ENCODE measurements at places on chromosomes 1 and 21.
A peak's percentile ranks its signal among the peaks of the same experiment; 100 is the strongest.

DNA sequence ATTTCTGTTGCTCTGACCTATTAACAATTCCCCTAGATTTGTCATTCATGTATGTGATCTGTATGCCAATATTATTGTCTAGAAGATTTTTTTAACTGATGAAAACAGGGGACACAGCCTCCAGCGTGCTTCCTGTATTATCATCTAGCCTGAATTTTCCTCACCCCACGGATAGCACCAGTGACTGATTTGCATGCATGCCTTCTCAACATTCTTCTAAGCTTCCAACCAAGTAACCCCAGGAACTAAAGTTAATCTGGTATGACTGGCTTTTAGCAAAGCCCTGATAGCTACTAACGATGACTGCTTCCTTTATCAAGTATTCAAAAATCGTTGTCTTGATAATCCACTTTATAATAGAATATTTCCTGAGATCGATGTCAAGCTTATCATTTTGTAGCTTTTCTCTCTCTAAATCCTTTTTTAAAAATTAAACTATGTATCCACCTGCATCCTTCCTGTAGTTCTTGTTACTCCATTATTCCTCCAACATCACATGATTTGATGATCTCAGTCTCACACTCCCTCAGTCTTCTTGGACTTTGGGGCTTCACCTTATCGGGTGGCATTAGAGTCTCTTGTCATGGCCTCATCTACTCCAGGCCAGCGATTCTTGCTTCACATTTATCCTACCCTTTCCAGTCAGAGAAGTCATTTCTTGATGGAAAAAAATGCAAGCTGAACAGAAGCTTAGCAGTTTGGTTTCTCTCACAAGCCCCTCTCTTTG, 19.0 kb downstream of the BCAR3 start:
- DNase-seq = no peak

- no peak for DNase-seq
These were observed 8.8 kb downstream of the PRXL2B start for GRCh38 chr1:2595261-2595811.

DNA sequence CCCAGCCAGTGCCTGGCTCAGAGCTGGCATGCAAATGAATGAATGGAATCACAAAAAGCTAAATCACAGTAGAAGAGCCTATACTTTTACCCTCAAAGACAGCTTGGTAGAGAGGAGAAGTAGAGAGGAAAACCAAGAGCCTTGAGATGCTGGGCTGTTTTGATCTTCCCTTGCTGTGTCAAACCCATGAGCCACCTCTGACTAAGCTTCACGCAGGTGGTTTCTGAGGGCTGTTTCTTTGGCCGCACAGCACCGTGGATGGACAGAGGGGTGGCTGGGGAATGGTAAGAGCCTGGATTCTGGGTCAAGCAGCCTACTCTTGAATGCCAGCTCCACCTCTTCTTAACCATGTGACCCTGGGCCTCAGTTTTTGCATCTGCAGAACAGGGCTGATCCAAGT, 18.6 kb downstream of the ABCG1 start:
- DNase-seq = no peak

- no peak for DNase-seq
These were observed 142.6 kb downstream of the ZNF644 start for GRCh38 chr1:90879281-90879680.

DNA sequence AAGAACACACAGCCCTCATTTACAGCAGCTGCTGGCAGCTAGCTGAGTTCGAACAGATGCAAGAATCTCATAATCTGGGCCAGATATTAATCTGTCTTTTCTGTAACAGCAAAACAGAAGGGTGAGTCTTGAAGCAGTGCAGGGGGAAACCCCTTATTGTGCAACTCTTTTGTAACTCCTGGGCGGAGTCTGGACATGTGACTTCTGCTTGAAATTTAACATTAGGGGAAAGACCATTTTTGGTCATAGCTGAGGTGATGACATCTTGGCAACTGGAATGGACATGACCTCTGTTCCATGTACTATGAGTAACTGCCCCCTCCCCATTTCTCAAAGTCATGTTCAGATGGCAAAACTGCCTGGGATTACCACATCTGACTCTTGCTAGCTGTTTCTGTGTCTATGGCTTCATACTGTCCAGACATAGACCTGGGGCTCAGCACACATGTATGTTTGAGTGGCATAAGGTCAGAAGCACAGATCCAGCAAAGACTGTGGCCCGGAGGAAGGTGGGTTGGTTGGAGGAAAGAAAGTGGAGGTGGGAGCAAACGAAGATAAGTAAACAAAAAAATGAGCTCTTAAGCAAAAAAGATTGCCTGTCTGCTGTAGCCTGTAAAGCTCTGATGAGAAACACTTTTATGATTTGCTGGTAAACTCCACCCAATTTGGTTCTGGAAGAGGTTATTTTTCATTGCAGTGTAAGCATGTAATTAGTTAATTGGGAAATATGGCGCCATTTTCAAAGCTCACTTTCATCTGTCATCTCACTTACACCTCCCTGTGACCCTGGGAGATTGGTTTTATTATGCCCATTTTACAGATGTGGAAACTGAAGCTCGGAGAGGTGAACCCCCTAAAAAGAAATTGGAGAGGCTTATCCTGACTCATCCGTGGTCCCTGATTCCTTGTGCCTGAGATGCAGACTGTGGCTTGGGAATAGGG, 26.1 kb downstream of the ETS2 start:
- peak; percentile 40 for DNase-seq

DNA sequence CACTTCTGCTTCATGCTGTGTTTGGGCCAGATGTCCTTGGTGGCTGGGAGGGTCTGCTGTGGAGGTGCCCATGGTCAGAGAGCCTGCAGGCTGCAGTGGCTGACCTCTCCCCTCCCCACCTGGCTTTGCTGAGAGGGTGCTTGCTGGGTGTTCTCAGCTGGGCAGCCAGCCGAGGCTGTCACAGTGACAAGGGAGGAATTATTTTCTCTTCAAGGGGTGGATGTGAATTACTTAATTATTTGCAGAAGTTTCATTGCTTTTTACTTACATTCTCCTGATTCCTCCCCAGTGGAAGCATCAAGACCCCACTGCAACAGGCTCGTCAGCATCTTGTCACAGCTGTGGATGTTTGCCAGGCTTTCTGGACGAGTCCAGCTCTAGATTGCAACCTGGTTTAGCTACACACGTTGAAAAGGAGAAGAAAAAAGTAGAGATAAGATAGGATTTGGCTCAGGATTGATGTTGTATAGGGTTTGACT, 70.3 kb downstream of the GALNT2 start:
- DNase-seq = no peak

- DNase-seq = no peak
These were observed 1.5 kb upstream of the C2CD4D start for GRCh38 chr1:151841141-151841540.

- DNase-seq = no peak
These were observed 30.6 kb downstream of the PRKAA2 start for GRCh38 chr1:56675763-56676162.

- DNase-seq = no peak
These were observed 5.3 kb downstream of the TNFRSF14 start for GRCh38 chr1:2561446-2561845.

- no peak for DNase-seq
These were observed 108.7 kb upstream of the TTC34 start for GRCh38 chr1:2910211-2910610.

DNA sequence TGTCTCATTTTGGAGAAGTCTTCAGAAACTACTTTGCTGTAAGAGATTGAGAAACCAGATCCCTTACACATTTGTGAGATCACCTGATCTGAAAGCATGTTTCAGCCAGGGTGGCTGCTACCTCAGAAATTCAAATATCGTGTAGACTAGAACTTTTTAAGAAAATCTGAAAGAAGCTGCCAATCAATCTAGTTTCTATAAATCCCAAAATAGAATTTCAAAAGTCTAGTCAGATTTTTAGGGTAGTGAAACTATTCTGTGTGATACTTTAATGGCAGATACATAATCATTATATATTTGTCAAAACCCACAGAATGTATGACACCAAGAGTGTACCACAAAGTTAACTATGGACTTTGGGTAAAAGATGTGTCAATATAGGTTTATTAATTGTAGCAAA, 79.9 kb upstream of the PLPPR5 start:
- no peak for DNase-seq

GRCh38 chr1:150543500-150544143, 5.6 kb upstream of the ADAMTSL4 start:
- no peak for DNase-seq

GRCh38 chr21:43812139-43812821, 22.9 kb downstream of the RRP1 start:
- no peak for DNase-seq

GRCh38 chr1:53895421-53895820, 1.4 kb downstream of the DIO1 start:
- DNase-seq = no peak

DNA sequence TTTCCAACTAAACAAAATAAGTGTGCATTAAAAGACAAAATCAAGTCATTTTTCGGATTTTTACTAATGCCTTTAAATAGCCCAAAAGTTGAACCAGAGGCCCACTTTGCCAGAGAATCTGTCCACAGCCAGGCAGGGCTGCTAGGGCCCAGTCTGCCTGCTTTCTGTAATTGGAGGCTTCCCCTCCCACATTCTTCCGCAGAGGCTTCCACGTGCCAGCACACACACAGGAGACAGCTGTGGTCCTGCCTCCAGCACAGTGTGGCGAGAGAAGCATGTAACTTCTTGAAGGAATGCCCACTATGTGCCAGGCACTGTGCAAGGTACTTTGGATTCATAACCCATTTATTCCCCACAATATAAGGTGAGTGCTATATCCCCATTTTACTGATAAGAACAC, 11.3 kb upstream of the PDZK1IP1 start:
- DNase-seq = no peak

GRCh38 chr21:44785620-44786335, 15.8 kb downstream of the UBE2G2 start:
- DNase-seq = no peak

- no peak for DNase-seq
These were observed 5.4 kb downstream of the ZBTB48 start for GRCh38 chr1:6585081-6585722.

DNA sequence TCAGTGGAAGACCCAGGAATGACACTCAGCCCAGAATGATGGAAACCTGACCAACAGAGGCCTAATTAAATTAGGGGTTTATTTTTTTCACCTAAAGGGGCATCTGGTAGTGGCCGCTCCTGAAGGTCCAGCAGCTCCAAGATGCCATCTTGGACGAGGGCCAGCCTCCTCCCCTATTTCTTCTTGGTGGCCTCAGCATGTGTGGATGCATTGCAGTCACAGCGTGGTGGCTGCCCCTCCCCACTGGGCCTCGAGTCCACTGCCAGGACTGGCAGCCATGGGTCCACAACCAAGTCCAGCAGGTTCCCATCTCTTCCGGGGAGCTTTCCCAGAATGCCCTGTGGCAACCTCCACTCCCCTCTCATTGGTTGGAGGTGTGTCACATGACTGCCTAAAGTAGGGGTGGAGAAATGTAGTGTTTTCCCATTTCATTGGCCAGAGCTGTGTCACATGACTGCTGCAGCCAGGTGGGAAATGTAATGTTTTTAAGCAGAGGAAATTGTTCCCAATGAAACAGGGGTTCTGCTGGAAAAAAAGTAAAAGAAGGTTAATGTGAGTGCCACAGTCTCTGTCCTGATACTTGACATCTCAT, 628.2 kb downstream of the PTPRU start:
- DNase-seq = no peak

DNA sequence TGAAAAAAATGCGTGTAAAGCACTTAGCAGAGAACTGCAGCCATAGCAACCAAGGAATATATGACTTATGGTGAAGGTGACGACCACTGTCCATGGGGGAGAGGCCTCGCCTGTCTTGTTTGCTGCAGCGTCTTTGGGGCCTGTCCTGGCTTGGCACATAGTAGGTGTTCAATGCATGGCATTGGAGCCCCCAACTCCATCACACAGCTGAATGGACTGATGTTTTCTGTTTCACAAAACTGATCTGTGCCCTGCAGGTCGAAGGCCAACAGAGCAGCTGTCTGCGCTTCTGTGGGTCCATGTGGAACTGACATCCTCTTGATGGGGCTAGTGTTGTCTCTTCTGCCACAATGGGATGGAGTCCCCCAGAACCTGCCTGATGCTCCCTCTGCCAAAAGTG, 296.0 kb downstream of the PTPRU start:
- DNase-seq = no peak

GRCh38 chr1:30325085-30325935, 398.1 kb downstream of the MATN1 start:
- no peak for DNase-seq

GRCh38 chr1:198444792-198445191, 95.7 kb downstream of the ATP6V1G3 start:
- no peak for DNase-seq

GRCh38 chr1:227731696-227732585, 3.2 kb downstream of the JMJD4 start:
- DNase-seq = no peak

- DNase-seq = no peak
These were observed 2.1 kb upstream of the UBE2T start for GRCh38 chr1:202343652-202344349.

DNA sequence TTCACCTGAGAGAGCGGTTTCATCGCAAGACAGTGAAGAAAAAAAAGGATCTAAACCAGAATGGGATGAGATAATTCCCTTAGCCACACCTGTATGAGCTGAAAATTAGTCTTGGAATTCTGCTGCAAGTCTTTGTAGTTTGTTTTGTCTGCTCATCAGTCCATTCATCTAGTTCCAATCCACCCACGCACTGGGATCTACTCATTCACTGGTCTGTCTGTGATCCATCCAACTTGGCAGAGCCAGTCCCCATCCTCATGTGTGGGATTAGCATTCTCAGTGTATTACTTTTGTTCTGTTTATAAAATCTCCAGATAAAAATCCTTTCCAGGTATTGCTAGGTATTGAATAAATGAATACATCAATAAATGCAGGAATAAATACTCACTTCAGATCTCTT, 266.5 kb upstream of the USP24 start:
- DNase-seq = no peak

- DNase-seq = no peak
These were observed 176.3 kb upstream of the ZNHIT6 start for GRCh38 chr1:85884372-85885035.

DNA sequence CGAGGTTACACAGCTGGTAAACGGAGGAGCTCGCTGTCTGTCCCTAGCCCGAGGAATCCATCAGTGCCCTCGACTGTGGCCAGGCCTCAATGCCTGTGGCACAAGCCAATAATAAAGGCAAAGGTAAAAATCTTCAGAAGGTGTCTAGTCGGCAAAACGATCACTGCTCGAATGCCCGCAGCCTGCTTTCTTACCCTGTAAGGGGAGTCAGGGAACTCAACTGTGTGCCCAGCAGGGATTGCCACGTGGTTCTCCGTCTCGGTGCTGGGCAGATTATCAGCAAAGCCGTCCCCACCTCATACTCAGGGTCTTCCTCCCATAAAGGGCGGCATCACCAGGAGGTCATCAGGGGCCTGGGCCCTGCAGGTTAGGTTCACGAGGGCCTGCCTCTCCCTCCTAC, 103.4 kb downstream of the PAX7 start:
- no peak for DNase-seq

GRCh38 chr1:30368651-30369240, 354.6 kb downstream of the MATN1 start:
- no peak for DNase-seq

DNA sequence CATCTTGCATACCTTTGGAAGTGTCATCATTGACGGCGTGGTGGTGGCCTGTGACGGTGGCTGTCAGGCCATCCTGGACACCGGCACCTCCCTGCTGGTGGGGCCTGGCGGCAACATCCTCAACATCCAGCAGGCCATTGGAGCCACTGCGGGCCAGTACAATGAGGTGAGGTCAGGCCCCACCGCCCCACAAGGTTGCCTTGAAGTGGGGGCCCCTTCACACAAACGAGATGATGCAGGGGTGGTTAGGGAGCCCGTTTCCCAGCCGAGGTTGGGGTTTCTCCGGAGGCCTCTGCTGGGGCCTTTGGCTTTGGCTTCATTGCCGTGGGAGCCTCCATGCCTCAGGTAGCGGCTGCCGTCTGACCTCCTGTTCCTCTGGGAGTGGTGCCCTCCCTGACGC, 29.6 kb downstream of the KCNA10 start:
- DNase-seq = no peak

All from head of caudate nucleus (tissue), 42 donors.